Activated CD4-positive, alpha-beta T cell treated with anti-CD3 and anti-CD28 coated beads for 24 hours (primary cell): ENCODE measurements at places on chromosomes 2 and 18.

GRCh38 chr2:130332271-130333073, 10.2 kb upstream of the IMP4 start:
- DNase-seq = peak; percentile 60

GRCh38 chr18:56327191-56327885, 311.1 kb downstream of the TXNL1 start:
- DNase-seq = no peak

DNA sequence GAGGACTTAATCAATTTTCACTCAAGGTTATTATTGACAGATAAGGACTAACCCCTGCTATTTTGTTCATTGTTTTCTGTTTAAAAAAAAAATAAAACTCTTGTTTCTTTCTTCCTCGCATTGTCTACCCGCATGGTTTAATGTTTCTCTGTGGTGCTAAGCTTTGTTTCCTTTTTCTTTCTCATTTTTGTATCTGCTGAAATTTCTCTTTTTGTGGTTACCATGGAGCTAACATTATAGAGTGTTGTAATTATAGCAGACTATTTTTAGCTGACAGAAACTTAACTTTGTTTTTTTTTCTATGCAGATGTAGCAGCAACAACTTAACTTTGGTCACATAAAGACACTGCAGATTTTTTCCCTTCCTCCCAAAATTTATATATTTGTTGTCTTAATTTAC, 43.1 kb upstream of the CHN1 start:
- no peak for DNase-seq

DNA sequence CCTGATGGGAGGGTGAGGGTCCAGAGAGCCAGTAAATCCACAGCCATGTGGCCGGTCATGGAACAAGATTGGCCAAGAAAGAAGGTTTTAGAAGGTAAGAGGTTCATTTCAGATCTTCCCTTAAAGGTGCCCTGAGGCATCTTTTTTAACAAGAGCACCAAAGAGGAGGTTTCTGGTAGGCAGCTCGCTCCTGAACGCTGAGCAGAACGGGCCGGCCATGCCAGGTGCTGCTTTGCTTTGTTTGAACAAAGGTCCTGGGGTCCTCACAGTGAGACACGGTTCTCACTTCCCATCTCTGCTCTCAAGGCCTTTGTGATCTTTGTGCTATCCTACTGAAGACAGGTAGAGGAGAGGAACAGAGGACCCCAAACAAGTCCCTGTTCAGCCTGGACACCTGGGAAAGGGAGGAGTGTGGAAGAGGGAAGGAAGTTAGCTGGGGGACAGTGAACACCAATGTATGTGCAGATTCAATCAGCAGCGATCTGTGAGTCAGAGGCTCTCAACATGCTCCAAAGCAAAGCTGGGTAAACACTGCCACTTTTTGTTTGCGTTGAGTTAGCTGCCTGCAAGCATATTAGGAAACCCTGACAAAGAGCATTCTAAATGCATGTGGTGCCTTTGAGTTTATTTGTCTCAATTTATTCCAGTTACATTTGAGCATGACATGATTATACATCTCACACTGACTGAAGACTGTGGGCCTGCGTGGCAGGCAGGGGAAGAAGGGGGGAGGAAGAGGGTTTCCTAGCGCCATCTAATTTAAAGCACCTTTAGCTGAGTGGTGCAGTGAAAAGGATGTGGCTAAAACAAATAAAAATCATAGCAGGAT, 102.4 kb downstream of the ASB1 start:
- DNase-seq = no peak

- DNase-seq = no peak
These were observed 224.2 kb upstream of the CTAGE1 start for GRCh38 chr18:22641958-22642357.

DNA sequence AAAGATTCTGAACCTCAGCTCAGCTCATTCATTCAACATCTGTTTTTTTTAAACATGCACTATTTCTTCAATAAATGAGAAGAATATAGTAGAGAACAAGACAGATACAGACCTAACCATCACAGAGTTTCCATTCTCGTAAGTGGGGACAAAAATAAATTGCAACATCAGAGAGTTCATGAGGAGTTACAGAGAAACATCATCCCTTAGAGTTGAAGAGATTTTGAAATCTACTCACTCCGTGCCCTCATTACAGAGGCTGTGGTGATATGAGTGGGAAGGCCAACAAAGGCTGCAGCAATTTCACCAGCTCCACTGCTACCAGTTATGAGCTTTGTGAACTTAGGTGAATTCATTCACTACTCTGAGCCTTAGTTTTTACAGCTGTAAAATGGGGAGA, 399.3 kb downstream of the BCL11A start:
- DNase-seq = no peak

DNA sequence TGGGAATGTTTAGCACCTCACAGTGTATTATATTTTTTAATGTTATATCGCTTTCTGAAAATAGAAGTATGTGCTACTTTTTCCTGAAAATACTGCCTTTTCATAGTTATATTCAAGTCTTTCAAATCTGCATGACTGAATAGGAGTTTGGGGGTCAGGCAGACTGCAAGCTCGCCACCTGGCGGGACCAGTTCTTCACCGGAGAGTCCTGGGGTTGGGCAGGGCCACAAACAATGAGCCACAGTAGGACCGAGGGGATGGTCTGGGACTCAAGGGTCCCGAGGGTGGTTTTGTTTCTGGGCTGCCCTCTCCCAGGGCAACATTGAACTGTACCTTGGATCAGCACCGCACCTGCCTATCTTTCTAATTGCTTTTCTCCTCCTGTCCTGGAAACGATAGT, 70.6 kb downstream of the VWA3B start:
- no peak for DNase-seq

DNA sequence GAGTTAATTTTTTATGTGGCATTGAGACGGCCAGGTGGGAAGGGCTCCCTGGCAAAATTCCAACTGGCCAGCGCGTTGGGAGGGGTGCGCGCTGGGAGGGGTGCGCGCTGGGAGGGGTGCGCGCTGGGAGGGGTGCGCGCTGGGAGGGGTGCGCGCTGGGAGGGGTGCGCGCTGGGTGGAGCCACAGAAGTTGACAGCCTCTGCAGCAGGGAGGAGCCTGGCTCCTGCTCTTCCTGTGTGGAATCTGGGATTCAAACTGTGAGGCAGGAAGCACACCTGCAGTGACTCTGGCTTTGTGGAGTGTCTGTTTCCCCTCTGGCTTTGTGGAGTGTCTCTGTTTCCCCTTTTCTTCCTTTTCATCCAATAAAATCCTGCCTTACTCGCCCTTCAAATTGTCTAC, 147.9 kb upstream of the CBLN2 start:
- no peak for DNase-seq

- no peak for DNase-seq
These were observed 142.2 kb downstream of the ESCO1 start for GRCh38 chr18:21458310-21458709.

DNA sequence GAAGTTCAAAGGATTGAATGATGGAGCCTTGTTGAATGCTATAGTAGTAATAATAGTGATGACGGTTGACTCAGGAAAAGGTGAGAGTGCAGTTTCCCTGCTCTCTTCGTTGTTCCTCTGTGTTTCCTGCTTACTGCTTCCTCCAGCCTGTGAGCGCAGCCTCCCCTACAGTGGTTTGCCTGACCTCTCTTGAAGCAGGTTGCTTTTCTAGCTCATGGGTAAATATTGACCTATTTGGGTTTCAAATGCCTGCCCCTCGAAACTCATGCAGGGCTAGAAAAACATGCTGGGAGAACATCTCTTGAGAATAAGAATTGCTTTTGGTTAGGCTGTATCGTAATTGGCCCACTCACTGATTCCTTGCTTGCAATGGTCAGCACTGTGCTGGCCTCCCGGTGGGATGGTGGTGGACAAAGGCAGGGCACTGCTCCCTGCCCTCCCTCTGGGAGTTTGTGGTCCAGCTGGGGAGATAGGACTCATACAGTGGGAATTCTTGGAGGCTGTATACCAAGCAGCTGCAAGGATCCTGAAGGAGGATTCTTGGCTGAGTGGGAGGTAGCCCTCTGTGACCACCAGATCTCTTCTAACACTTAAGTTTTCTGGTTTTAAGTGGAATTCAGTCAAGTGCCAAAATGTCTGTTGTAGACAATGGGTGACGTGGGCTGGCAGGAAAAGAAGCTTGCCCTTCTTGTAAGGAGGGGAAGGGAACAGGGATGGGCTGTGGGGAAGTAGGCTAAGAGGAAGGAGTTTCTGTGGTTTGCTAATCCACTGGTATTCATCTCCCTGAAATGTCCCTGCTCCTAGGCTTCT, 5.4 kb upstream of the RNF181 start:
- DNase-seq = no peak
